Left ventricle myocardium inferior (tissue), 1 donor: ENCODE measurements at places on chromosomes 12 and 14.

DNA sequence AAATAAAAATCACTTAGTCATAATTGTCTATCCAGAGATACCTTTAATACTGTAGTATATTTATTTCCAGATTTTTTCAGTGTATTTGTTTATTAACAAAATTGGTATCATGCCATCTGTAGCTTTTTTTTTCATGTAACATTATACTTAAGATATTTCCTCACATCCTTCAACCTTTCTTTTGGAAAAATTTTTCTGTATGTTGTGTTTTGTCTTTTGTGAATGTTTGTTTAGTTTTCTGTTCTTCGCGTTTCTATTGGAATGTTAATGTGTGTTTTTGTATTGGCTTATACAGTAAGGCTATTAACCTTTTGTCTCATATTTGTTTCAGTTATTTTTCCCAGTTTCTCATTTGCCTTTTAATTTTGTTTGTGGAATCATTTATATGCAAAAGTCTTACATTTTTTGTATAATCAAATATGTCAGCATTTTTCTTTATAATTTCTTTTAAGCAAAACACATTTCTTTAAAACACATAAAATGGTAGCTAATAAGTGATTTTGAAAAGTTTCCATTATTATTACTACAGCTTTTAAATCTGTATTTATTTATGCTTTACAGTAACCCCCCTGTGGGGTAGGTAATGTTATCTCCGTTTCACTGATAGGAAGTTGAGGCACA, 433.7 kb downstream of the RAD51B start:
- no peaks in the 10 kb centered on the region for H3K36me3 ChIP-seq
- no peak overlapping the region for H3K27ac ChIP-seq
- no peak overlapping the region for H3K4me3 ChIP-seq
- no peak for DNase-seq

DNA sequence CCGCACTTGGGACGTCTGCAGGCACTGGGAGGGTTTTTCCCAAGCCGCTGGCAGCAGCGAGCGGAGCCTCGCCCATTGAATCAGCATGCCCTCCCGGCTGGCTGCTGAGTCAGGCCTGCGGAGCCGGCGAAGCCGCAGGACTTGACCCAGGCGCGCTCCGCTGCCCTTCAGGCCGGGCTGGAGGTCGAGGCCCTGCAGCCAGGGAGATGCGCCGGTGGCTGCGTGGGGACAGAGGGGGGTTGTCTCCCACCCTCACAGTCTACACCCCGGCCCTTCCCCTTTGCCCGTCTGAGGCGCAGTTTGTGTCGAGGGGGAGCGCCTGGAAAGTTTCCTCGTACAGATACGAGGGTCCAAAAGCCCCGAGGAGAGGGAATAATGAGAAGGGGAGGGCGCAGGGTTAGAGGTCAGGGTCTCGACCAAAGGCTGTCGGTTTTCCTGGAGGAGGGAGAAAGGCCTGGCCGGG, 759 bp upstream of the KLC1 start:
- peaks cover 4% of the 10 kb centered on the region for H3K36me3 ChIP-seq
- no peaks in the 10 kb centered on the region for H3K27me3 ChIP-seq
- H3K4me1 ChIP-seq: peaks cover 83% of the 10 kb centered on the region
- peak; percentile 78 for DNase-seq

GRCh38 chr14:77124345-77125280, 17.0 kb downstream of the ZDHHC22 start:
- peaks cover 55% of the 10 kb centered on the region for H3K4me1 ChIP-seq
- peaks cover 5% of the 10 kb centered on the region for H3K36me3 ChIP-seq
- H3K27me3 ChIP-seq: peaks cover 12% of the 10 kb centered on the region
- H3K4me3 ChIP-seq: peak overlapping the region; percentile 66
- H3K27ac ChIP-seq: no peak overlapping the region

DNA sequence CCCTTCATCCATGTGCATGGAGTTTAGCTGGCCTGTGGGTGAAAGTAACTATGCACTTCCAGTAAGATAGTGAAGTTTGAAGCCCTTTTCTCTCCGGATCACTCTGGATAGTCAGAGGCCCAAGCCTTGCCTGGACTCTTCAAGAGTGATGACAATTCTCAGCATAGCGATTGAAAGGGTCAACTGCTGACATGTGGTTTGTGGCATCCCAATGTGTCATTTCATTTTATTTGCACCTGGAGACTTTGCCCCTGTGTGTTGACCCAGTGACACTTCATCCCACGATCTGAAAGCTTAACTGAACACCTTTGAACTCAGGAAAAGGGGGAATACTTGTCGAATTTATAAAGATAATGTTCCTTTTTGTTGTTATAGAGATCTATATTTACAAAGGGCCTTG, 711.9 kb upstream of the TMEM132C start:
- H3K27ac ChIP-seq: no peak overlapping the region
- H3K36me3 ChIP-seq: no peaks in the 10 kb centered on the region
- no peaks in the 10 kb centered on the region for H3K4me1 ChIP-seq

- no peak overlapping the region for H3K27ac ChIP-seq
- no peak for DNase-seq
- H3K27me3 ChIP-seq: no peaks in the 10 kb centered on the region
- H3K4me3 ChIP-seq: no peak overlapping the region
- H3K36me3 ChIP-seq: no peaks in the 10 kb centered on the region
Observed at GRCh38 chr12:99736760-99737269, 89.3 kb downstream of the GARIN6 start.

DNA sequence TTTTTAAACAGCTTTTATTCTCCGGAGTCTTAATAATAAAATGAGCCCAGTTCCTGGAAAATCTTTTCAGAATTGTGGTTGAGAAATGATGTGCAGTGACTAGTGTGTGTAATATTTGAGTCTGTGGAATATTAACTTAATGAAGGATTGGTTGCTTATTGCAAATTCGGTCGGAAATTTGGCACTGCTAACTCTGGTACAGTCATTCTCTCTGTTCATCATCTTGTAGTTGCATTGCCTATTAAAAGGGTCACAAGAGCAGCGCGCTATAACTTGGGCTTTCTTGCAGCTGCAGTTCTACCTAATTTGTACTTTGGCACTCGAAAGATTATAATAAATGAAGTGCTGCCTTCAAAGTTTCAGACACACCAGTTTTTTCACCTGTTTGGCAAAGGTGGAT, 146.0 kb downstream of the FLRT2 start:
- DNase-seq: no peak
- no peaks in the 10 kb centered on the region for H3K36me3 ChIP-seq
- no peaks in the 10 kb centered on the region for H3K4me1 ChIP-seq
- no peak overlapping the region for H3K4me3 ChIP-seq

GRCh38 chr12:103468837-103469236, 26.9 kb downstream of the C12orf42 start:
- H3K36me3 ChIP-seq: no peaks in the 10 kb centered on the region
- H3K4me1 ChIP-seq: no peaks in the 10 kb centered on the region
- H3K27ac ChIP-seq: no peak overlapping the region

- peak overlapping the region; percentile 49 for H3K27ac ChIP-seq
- no peak overlapping the region for H3K4me3 ChIP-seq
Observed at GRCh38 chr12:67394550-67394949, 125.4 kb downstream of the CAND1 start.

GRCh38 chr12:82970614-82971013, 283.9 kb downstream of the TMTC2 start:
- no peak overlapping the region for H3K27ac ChIP-seq
- H3K27me3 ChIP-seq: no peaks in the 10 kb centered on the region
- H3K4me1 ChIP-seq: no peaks in the 10 kb centered on the region
- no peaks in the 10 kb centered on the region for H3K36me3 ChIP-seq
- H3K4me3 ChIP-seq: no peak overlapping the region

- H3K36me3 ChIP-seq: no peaks in the 10 kb centered on the region
- no peak for DNase-seq
- H3K4me3 ChIP-seq: no peak overlapping the region
- H3K27me3 ChIP-seq: no peaks in the 10 kb centered on the region
Observed at GRCh38 chr12:19244312-19244711, 114.8 kb downstream of the PLEKHA5 start.

- H3K27ac ChIP-seq: no peak overlapping the region
- H3K4me3 ChIP-seq: no peak overlapping the region
- H3K27me3 ChIP-seq: no peaks in the 10 kb centered on the region
Observed at GRCh38 chr12:6263931-6264330, 46.6 kb upstream of the PLEKHG6 start.

DNA sequence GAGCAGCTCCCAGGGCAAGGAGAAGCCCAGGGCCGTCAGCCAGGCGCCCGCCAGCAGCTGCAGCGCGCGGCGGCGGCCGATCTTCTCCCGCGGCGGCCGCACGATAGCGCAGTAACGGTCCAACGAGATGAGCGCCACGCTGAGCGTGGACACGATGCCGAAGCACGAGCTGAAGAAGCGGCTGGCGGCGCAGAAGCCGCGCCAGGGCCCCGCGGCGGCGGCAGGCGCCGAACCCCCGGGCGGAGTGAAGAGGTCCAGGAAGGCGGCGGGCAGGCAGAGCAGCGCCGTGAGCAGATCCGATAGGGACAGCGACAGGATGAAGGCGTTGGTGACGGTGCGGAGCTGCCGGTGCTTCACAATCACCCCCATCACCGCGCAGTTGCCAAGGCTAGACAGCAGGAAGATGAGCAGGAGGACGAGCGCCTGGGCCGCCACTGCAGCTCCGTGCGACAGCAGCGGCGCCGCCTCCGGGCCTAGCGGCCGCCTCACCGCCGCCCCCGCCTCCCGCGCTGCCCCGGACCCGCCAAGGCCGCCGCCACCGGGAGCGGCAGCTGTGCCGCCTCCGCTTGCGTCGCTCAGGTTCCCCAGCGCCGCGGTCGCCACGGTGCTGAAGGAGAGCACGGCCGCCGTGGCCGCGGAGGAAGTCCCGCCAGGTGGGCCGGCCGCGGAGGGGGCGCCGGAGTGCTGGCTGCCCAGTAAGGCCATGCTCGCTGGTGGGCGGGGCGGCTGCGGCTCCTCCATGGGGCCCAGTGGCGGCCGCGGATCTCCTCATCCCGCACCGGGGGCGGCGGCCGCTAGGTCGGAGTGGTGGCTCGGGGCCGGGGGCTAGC, 479 bp downstream of the GPR135 start:
- peak overlapping the region; percentile 80 for H3K4me3 ChIP-seq
- H3K4me1 ChIP-seq: peaks cover 20% of the 10 kb centered on the region
- no peaks in the 10 kb centered on the region for H3K27me3 ChIP-seq
- peaks cover 11% of the 10 kb centered on the region for H3K36me3 ChIP-seq

- H3K4me1 ChIP-seq: no peaks in the 10 kb centered on the region
- no peaks in the 10 kb centered on the region for H3K36me3 ChIP-seq
- no peak overlapping the region for H3K4me3 ChIP-seq
- no peak for DNase-seq
Observed at GRCh38 chr14:90911121-90911520, 94.9 kb upstream of the TTC7B start.

DNA sequence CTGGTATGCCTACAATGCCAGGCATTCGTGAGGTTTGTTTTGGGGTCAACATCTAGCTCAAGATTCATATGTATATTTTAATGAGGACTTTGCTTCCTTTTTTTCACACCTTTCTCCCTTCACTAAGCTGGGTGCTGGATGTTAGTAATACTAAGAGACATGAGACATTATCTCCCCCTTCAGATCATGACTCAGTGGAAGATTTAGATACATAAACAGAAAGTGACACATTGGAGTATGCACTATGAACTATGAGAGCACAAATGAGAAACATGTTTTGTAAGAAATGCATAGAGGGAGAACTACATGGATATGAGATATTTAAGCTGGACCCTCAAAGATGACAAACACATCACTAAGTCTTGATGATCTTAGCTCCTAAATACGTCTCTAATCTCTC, 286.3 kb downstream of the RPAP3 start:
- H3K4me1 ChIP-seq: no peaks in the 10 kb centered on the region
- no peak for DNase-seq
- H3K27me3 ChIP-seq: peaks cover 22% of the 10 kb centered on the region
- no peak overlapping the region for H3K4me3 ChIP-seq

DNA sequence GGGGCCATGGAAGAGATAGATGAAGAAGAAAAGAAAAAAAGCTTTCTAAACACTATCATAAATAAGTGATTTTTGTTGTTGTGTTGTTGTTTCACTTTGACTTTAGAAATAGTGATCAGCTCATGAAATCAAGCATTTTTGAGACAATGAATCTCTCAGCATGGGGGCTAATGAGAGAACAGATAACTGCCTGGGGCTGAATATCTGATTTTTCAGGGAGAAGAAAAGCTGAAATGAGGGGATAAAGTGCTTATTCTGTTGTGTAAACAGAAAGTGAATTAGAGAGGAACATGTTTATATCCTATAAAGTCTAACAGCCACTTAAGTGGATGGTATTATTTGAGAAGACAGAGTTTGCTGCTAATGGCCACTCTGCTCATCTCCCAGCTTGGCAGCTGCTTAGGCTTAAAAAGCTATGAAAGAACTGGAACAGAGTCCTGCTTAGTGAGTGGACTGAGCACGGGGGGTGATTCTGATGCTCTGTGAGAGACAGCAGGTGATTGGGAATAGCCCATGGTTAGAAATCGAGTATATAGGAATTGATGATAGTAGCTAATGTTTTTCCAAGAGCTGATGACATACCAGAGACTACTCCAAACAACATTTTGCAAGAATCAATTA, 646.1 kb upstream of the TMEM132C start:
- H3K27ac ChIP-seq: no peak overlapping the region
- H3K4me3 ChIP-seq: no peak overlapping the region
- no peaks in the 10 kb centered on the region for H3K4me1 ChIP-seq
- DNase-seq: no peak

- H3K4me3 ChIP-seq: no peak overlapping the region
- H3K4me1 ChIP-seq: no peaks in the 10 kb centered on the region
- no peaks in the 10 kb centered on the region for H3K36me3 ChIP-seq
- H3K27me3 ChIP-seq: no peaks in the 10 kb centered on the region
- no peak overlapping the region for H3K27ac ChIP-seq
Observed at GRCh38 chr12:83113945-83114344, 427.2 kb downstream of the TMTC2 start.

DNA sequence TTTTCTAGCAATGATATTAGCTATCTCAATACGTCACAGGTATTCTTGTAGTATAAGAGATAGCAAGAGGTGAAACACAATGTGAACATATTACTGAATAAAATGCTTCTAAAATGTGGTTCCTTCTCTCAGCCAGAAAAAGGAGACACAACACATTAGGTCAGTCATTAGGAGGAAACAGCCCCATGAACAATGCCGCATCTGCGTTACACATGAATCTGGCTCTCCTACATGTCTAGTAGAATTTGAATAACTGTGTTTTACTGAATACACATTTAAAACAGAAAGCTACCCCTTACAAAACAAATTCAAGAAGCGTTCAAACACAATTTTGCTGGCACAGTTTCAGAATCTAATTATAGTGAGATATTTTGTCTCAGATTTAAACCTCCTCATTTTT, 51.6 kb downstream of the EFCAB11 start:
- DNase-seq: no peak
- peaks cover 7% of the 10 kb centered on the region for H3K4me1 ChIP-seq
- no peak overlapping the region for H3K4me3 ChIP-seq
- H3K27me3 ChIP-seq: no peaks in the 10 kb centered on the region

DNA sequence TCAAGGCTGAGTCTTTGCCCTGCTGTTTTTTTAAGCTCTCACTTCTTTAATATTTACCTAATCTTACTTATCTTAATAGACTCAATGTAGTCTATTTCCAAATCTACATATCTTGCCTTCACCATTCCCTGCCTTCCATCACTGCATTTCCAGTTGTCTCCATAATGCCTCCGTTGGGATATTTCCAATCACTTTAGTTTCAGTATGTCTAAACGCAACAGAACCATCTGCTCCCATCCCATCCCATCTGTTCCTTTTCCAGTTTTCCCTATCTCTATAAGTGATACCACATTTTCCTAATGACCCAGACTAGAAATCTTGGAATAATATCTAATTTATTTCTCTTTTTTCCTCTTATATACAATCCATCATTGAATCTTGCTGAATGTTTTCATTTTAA, 15.1 kb upstream of the CCDC198 start:
- H3K4me3 ChIP-seq: no peak overlapping the region
- H3K27ac ChIP-seq: no peak overlapping the region
- no peak for DNase-seq

GRCh38 chr12:46556105-46556559, 183.6 kb upstream of the SLC38A2 start:
- H3K27me3 ChIP-seq: no peaks in the 10 kb centered on the region
- H3K36me3 ChIP-seq: no peaks in the 10 kb centered on the region
- H3K4me1 ChIP-seq: peaks cover 38% of the 10 kb centered on the region
- DNase-seq: no peak
- H3K27ac ChIP-seq: peak overlapping the region; percentile 81
